Eye (tissue), 1 donor: ENCODE measurements at places on chromosomes 7 and 10.

DNA sequence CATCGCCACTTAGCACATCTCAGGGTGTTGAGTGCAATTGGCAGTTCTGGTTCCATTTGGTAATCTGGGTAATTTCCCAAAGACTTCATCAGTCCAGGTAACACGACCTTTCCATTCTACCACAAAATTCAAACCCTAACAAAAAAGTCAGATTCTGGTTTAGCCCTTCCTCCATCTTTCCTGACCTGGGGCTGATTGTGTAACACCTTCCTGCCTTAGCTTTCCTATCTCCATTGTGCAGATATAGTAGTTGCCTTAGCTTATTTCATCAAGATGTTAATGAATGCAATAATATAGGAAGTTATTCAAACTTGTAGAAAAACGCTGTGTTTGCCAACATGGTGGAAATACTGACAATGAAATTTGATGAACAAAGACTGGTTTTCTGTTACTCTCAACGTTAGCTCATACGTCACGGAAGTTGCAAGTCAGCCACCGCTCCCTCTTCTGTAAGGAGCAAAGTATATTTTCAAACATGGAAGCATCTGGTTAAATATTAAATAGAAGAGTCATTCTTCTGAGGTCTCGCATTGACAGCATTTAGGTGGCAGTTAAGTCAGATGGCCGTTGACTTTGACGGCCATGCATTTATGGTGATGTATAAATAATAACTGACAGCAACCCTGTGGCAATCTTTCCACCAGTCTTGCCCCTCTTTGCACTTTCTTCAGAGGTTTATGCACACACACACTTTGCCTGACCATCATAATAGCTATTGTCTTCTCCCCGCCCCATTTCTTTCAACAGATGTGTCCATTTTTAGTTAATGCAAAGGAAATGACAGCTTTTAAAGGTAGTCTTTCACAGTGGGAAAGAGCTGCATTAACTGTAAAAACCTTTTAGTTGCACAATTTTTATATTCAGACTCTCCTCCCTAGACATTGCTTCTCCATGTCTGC lies 205.1 kb upstream of the BMPER start:
- no peak for DNase-seq

- DNase-seq, result peak; percentile 81
Measured at GRCh38 chr10:97332591-97333350, 1.8 kb downstream of the FRAT2 start.

DNA sequence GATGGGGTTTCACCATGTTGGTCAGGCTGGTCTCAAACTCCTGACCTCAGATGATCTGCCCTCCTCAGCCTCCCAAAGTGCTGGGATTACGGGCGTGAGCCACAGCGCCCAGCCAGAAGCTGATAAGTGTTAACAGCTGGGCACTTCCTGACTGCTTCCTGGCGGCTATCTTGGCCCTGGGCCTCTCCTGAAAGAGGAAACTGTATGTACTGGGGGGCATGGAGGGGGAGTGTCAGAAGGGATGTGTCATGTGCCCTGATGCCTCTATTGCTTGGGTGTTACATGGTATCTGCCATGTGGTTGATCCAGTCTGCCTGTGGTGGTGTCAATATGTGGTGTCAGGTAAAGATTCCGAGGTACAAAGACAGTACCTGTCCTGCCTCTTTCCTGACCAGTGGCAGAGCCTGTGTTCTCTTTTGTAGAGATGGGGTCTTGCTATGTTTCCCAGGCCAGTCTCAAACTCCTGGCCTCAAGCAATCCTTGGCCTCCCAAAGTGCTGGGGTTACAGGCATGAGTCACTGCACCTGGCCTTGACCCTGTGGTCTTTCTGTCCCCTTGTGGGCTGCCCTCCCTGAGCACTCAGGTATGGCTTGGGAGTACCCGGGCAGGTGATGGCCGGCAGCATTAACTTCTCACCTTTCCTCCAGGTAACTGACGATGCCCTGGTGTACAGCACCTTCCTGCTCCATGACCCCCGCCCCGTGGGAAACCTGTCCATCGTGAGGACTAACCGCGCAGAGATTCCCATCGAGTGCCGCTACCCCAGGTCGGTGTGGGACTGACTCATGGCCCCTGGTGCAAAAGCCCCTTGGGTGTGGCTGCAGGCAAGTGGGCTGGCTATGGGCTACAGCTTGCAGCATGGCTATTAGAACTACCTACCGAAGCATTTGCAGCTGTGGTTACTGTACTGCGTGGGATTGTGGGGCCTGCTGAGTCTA lies 4.4 kb downstream of the ZP3 start:
- DNase-seq, result no peak

GRCh38 chr10:71302874-71303568 lies 16.0 kb upstream of the SLC29A3 start:
- peak; percentile 85 for DNase-seq

GRCh38 chr10:130243015-130243414 lies 106.8 kb downstream of the GLRX3 start:
- no peak for DNase-seq

GRCh38 chr7:22578007-22578733 lies 78.2 kb upstream of the STEAP1B start:
- no peak for DNase-seq

- no peak for DNase-seq
Measured at GRCh38 chr7:104327534-104327933, 869 bp upstream of the LHFPL3 start.
